ENCODE measurements at places on chromosomes 1 and 21.

DNA sequence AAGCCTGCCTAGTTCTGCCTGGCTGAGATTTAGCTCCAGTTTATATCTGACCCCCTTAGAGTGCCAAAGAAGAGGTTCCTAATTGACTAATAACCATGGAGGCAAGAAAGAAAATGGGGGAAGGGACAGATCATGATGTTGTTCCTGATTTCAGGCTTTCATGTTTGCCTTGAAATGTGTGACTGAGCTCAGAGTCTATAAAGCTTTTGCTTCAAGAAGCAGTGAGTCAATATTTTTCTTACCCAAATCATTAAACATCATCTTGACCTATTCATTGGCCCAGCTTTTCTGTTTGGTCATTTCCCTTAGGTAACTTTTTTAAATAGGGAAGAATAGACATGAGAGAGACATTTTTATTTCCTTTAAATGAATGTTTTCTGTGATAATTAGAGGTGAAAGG, 55.9 kb downstream of the HHAT start:
- no peak for DNase-seq

DNA sequence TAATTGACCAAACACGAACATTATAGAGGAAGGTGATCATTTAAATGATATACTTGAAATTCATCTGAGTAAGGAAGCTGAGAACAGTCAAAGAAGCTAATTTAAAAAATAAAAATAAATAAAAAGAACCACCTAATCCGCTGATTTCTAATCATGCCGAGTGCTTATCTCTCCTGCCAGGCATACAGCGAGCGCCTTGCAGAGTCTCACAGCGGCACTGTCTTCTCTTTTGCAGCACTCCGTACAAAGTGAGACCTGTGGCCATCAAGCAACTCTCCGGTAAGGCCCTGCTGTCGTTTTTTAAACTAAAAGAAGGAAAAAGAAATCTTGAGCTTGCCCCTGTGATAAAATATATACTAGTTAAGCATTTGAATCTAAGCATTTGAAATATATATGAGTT, 45.3 kb downstream of the PDE9A start:
- DNase-seq = no peak

GRCh38 chr1:99216956-99217355, 47.3 kb upstream of the PLPPR4 start:
- no peak for DNase-seq

- no peak for DNase-seq
These were observed 1.2 kb upstream of the UBAP2L start for GRCh38 chr1:154219541-154219940.

DNA sequence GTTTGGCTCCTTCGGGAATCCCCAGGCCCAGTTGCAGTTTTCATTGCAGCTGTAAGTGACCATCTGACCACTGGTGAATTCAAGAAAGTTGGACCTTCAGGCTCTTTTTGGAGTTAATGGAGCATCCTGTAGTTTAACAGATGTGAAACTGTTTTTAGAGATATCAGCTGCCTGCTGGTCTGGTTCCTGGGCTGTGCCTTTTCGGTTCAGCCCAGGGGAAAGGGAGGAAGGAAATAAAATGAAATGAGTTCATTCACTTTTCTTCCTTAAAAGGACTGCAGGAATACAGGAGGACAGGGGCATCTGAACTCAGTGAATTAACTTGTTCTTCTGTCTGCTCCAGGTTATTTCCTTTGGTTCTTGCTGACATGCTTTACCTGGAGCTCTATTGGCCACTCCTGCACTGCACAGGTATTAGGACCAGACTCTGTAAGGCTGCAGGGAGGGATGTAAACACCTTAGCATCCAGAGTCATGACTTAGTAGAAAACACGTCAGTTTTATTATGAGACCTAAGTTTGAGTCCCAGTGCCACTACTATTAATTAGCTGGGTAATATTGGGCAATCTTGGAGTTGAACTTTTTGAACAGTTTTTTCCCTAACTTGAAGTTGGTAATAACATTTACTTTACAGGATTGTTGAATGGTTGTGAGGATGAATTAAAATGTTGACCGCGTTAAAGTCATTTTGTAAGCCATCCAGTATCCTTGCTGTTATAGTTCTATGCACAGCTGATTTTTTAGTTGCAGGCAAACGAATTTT, 83.6 kb downstream of the LRRC8D start:
- no peak for DNase-seq

Measured in stimulated activated CD8-positive, alpha-beta memory T cell treated with anti-CD3 and anti-CD28 coated beads, Interleukin-12 subunit alpha, Interleukin-12 subunit beta, amount 100 ng/mL, for 4 hours (primary cell).